Osteocyte (in vitro differentiated cells): ENCODE measurements at places on chromosomes 16 and 17. TPM values are rescaled to one million over a fixed set of nuclear protein-coding genes. Genes with fewer than 3 reads are reported as not detected.

RNU2-1 gene
- 5,002 and 5,011 TPM in 2 replicates for total RNA-seq

- DNase-seq = no peak
Measured at GRCh38 chr17:67322042-67322787, 44.2 kb downstream of the PSMD12 start.

DNA sequence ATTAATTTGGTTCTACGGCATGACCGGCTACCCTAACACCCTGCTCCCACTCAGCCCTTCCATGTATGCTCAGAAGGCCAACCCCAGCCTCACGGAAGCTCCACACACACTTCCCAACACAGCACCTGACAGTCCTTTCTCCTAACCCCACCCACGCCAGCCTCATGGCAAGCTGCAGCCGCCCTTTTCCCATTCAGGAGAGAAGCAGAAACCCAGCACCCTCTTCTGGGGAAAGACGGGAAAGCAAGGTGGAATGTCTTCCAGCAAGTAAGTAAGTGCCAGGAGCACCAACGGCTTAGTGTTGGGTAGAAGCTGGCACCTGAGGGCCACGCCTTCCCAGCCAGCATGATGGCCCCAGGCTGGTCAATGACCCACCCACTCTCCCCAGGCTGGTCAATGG is 32.1 kb downstream of the ABR start:
- DNase-seq = peak; percentile 85

DNA sequence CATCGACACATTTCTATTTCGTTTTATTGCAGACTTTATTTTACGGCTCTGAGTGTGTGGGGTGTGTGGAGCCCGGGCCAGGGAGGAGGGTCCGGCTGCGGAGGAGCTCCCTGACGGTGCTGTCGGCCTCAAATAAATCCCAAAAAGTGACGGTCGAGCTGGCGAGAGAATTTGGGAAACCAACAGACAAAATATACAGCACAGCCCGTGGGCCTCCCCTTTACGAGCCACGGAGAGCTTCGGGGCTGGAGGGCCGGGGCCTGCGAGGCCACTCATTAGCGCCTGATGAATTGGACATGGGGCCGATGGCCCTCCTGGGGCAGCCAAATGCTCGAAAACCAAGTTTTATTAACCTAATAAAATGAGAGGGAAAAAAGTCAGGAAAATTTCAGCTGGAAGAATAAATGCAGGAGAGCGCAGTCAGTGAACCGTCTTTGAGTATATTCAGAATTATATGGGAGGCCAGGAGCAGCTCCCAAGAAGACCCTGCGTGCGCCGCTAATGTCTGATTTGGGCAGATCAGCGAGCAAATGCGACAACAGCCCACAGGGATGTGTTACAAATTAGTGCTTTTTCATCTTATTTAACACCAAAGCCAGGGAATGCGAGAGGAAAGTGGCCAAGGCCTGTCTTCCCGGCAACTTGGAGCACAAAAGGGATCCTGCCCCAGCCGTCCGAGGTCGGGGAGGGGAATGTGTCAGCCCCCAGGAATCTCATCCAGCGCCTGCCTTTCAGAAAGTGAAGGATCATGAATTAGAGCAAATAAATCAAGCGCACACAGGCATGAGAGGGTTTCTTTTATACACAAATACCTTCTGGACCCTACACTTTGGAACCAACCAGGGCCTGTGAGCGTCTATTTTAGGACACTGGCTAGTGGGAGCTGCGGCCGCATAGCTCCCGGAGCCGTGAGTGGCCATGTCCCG is 249.1 kb downstream of the C16orf95 start:
- DNase-seq = no peak

KIF2B gene
- total RNA-seq = not detected in 2 replicates

DNA sequence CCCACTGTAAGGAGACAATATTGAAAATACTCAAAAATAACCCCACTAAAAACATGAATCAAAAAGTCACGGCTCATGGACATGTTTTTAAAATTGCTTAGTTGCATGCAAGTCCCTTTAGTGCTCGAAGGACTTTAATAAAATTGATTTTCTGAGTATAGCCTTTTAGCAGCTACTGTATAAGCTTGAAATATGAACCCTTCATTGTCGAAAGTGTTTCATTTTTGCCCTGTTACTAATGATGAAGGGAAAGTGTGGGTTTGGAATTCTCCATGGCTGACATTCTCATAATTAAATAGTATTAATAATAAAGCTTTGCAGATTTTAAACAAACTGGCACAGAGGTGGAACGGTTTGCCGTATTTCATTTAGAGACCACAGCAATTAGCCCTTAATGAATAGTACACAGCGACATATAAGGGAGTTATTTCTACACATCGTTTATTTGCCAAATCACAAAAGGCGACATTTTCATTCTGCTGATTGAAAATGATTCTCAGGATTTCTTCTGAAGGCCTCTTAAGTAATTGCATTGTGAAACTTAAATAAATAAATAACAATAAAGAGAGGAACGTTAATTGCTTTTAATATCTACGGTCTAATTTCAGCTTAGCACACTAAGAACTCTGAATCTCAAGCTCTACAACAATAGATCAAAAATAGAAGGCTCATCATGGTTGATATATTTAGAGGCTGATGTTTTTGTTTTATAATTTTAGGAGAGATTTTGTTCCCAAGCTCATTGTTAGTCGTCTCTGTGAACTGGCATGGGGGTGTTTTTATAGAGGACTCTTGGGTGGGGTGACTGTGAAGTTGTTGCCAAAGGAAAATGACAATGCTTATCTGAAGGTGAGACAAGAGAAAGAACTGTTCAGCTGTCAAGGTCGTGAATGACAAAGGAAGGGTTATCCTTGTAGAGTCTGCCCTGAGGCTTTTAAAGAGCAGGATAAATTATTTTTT is 60.6 kb downstream of the IRX6 start:
- DNase-seq = no peak

DNA sequence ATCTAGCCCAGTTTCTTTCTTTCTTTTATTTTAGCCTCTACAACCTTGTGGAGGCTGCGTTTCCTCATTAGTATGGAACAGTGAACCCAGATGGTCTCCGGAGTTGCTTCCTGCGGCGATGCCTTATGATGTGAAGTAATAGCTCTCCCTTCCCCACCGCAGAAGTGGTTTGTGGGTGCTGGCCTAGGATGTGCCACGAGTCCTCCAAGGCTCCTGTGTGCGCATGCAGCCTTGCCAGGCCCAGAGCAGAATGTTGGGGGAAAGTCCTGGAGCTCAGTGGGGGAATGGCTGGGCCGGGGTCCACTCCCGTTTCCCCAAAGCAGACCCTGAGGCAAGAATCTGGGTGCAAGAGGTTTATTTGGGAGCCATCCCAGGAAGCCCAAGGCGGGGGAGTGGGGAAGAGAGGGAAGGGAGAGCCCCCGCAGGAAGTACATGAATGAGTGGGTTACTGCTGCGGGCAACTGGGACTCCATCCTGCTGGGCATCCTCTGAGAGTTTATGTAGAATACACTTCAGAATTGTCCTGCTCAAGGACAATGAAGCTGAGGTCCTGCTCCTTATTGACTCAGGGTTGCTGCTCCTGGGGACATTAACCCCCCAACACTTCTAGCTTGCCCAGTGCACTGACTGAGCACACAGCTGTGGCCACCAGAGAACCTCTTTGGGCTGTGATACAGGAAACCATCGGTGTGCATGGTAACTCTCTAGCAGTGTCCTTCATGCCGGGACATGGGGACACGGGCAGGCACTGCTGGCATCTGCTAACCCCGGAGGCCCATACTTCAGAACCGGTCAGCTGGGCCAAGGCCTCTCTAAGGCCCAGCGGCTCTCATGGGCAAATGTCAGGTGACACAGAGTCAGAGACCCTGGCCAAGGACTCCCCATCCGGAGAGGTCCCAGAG is 3.7 kb upstream of the HCRT start:
- DNase-seq = no peak

DPEP1 gene
- total RNA-seq = not detected in 2 replicates

DNA sequence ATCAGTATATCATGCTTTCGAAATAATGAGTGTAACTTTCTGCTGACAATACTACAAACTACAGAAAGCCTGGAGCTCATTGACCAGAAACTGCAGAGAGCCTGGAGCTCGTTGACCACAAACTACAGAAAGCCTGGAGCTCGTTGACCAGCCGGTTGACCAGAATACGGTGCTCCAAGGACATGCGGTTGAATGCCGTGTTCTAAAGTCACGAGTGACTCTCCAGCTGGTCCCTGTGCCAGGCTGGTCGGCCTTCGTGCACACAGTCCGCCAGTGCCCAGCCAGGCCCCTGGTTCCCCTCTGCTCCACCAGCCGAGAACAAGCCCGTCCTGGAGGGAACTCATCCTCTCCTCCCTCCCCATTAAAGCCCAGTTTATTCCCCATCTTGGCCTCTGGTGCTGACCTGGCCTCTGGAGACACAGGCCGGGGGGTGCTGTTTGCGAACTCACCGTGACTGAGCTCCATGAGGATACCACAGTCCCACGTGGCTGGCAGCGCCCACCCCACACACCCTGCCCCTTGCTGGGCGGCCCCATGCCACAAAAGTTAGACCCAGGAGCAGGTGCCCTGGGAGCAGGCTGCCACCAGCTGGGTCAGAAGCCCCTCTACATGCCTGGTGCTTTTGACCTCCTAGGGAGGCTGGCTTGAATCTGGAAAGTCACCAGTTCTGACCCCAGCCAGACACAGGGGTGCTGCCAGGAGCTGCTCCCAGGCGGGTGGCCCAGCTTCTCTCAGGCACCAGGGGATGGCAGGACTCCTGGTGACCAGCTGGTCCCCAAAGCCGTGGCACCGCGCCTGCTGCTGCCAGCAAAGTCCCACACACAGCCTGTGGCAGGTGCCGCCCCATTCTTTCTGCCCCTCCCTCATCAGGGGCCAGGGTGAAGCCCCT is 15.5 kb upstream of the CDH15 start:
- no peak for DNase-seq

DNA sequence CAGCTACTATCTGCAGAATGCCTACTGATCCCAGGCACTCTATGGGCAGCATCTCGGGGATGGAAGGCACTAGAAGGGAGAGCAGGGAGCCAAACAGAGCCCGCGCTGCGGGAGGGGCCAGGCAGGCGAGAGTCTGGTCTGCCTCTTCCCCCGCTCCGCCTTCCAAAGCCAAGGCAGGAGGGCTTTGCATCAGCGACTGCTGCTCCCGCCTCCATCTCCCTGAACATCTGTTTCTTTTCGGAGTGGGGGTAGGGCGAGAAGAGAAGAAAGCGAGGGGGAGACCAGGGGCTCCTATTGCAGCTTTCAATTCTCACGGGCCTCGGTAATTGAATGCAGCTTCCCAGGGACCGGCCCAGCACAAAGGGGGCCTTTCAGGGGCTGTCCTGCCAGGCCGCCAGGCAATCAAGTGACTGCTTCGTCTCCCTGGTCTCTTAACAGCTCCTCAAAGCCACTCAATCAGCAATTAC is 31.4 kb upstream of the CDC42EP4 start:
- DNase-seq = peak; percentile 89

DNA sequence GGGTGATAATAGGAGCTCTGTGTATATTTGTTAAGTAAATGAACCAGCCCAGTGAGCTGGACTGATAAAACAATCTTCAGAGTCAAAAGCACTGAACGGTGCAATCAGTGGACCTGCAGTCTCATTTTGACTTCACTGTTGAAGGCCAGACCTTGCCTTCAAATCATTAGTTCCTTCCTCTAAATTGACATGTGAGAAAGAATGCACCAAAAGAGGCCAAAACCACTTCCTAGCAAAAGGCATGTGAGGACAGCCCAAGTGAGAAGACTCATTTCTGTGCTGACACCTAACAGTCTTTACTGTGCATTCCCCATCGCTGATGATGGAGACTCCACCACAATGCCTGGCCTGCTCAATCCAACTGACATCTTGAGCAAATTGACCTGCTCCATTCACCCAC is 10.6 kb downstream of the GTF3C1 start:
- DNase-seq = no peak

GRCh38 chr16:54932021-54932660 is 1.5 kb downstream of the IRX5 start:
- peak; percentile 82 for DNase-seq

DNA sequence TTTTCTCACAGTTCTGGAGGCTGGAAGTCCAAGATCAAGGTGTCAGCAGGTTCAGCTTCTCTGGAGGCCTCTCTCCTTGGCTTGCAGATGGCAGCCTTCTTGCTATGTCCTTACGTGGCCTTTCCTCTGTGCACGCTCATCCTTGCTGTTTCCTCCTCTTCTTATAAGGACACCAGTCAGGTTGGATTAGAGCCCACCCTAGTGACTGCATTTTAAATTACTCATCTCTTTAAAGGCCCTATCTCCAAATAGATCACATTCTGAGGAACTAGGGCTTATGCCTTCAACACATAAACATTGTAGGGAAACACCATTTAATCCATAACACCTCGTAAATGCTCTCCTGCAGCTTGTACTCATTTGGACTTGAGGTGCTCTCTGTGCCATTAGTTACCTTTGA is 36.3 kb downstream of the DHRS7C start:
- DNase-seq = no peak

DNA sequence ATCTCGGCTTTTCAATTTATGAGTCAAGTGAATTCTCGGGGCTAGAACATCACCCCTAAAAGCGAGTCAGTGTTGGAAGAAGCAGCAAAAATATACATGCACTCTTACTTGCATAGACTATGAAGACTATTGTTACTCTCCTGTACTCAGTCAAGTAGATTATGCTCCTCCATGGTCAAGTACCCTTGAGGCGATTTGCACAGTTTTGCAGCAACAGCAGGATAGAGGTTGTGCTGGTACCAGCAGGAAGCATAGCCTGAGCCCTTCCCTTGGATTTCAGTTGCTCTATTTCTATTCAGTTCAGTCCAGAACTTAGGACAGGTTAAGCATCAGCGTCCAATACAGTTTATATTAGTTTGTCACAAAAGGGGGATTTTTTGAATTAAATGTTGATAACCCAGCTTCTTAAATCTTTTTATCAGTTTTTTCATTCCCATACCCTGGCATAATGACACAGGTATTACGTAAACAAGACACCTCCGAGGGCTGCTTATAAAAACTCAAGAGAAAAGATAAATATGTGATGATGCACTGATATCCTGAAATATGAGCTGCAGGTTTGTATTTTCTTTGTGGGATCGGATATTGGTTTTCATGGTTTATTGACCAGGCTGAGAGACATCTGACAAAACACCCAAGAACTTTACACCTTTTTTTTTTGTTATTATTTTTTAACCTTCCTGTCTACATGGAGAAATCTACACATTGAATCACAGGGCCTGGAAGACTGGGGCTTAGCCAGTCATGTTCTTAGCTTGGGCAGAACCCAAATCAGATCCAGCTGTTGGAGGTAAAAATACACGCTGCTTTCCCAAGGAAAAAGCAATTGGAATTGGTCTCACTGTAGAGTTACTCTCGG is 144.1 kb downstream of the PITPNC1 start:
- DNase-seq = no peak

GRCh38 chr16:1221628-1222552 is 3.2 kb downstream of the TPSG1 start:
- DNase-seq = no peak

PRAC1 gene
- not detected in 2 replicates for total RNA-seq

- no peak for DNase-seq
Measured at GRCh38 chr17:50620858-50621257, 13.8 kb upstream of the ABCC3 start.

TPSD1 gene
- not detected in 2 replicates for total RNA-seq

FAHD1 gene
- 25.9 and 29.5 TPM in 2 replicates for total RNA-seq

- DNase-seq = no peak
Measured at GRCh38 chr17:33292201-33292980, 704 bp downstream of the ASIC2 start.

DNA sequence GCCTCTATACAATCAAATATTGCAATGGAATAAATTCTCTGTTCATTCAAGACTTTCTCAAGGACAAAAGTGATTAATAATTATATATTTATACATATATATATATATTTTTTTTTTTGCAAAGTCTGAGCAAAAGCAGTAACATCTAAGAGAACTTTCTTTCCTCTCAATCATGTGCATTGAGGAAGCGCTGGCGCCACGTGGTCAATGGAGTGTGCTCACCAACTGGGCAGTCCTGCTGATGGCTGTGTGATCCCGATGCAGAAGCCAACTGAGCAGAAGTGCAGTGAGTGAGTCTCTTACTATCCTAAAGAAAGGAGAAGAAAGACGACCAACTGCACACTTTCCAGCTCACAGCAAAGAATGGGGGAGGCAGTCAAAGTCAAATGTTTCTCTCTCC is 37.2 kb upstream of the ULK2 start:
- peak; percentile 40 for DNase-seq
